ENCODE measurements at places on chromosomes 7 and 10.

DNA sequence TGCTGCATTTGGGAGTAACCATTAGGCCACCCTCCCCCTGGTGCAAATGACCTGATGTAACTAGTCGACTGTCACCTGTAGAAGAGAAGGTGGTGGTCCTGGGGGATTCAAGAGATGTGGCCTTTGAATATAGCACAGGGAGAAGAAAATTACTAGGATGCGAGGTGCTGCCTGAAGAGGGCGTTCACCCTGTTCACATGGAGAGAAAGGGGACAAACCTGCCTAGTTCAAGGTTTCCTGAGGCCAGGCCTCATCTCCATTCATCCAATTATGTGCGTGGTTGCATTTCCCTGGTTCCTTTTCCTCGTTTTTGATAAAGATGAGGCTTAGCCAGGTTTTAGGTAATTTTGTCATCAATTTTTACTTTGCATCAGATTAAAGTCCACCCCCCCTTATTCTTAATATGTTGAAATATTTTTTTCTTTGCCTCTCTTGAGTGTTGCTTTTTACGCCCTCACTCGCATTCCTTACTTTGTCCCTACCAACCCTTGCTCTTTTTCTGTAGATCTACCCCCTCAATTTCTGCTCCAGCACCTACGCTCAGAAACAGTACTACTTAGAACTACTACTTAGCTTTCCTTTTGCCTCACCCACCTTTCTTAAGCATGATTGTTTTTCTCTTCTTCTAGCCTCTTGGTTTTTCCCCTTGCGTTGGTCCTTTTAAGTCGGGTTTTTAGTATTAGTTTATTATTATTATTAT is 13.7 kb downstream of the CLCN1 start:
- no peak for DNase-seq

- no peak for DNase-seq
Observed at GRCh38 chr10:21926358-21926925, 77.1 kb downstream of the DNAJC1 start.

- no peak for DNase-seq
Observed at GRCh38 chr7:132145466-132145865, 430.8 kb downstream of the PLXNA4 start.

DNA sequence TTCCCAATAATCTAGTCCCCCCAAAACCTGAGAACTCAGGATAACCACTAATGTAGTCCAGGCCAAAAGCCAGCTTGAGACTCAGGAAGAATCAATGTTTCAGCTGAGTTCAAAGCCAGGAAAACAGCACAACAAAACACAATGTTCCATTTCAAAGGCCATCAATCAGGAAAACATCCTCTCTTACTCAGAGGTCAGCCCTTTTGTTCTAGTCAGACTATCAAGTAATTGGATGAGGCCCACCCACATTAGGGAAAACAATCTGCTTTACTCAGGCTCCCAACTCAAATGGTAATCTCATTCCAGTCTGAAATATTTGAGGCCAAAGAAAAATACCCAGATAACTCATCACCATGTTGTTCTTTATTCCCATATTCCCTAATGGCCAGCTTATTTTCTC is 152.2 kb downstream of the SDHAF3 start:
- DNase-seq = no peak

- no peak for DNase-seq
Observed at GRCh38 chr7:16594676-16595075, 50.9 kb downstream of the ANKMY2 start.

GRCh38 chr7:42186151-42186550 is 50.9 kb downstream of the GLI3 start:
- no peak for DNase-seq

- DNase-seq = no peak
Observed at GRCh38 chr10:126243971-126244370, 144.3 kb downstream of the ADAM12 start.

DNA sequence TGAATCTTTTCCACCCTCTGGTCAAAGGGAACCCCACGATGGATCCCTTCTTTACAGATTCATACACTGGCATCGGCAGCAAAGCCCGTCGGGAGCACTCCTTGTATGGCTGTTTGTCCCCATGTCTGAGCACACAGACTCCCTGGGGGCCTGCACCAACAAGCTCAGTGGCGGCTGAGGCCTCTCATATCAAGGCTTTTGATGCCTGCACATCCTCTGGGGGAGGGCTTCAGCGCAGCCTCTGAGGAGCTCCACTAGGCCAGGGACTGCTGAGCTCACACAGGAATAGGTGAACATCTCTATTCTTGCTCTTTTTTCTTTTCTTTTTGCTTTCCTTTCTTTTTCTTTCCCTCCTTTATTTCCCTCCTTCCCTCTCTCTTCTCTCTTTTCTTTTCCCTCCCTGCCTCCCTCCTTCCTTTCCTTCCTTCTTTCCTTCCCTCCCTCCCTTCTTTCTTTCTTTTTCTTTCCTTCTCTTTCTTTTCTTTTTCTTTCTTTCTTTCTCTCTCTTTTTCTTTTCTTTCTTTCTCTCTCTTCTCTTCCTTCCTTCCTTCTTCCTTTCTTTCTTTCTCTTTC is 174.6 kb downstream of the CCDC3 start:
- DNase-seq = no peak

DNA sequence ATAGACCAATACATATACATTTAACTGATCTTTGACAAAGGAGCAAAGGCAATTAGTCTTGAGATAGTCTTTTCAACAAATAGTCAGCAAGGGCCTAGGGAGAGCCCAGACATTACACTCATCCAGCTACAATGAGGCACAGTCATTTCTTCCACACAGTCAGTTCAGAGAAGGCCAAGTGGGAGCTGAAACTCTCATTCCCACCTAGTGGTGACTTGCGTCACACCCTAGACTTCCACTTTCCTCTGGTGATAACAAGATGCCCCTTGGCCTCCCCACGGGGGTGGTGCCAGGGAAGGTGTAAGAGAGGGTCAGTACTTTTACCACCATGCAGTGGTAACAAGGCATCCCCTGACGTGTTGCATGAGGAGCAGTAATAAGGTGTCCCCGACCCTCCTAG is 8.0 kb downstream of the FRMPD2 start:
- DNase-seq = no peak

- no peak for DNase-seq
Observed at GRCh38 chr7:64945503-64946175, 42.6 kb downstream of the ZNF273 start.
